ENCODE measurements at places on chromosomes 2 and 18.

- DNase-seq = no peak
These were observed 869.2 kb upstream of the GCFC2 start for GRCh38 chr2:76579911-76580310.

- no peak for DNase-seq
These were observed 23.9 kb upstream of the FRZB start for GRCh38 chr2:182890305-182890704.

- no peak for DNase-seq
These were observed 510.1 kb upstream of the RAB6C start for GRCh38 chr2:129469389-129469788.

- no peak for DNase-seq
These were observed 10.3 kb upstream of the FTCDNL1 start for GRCh38 chr2:199861132-199861774.

DNA sequence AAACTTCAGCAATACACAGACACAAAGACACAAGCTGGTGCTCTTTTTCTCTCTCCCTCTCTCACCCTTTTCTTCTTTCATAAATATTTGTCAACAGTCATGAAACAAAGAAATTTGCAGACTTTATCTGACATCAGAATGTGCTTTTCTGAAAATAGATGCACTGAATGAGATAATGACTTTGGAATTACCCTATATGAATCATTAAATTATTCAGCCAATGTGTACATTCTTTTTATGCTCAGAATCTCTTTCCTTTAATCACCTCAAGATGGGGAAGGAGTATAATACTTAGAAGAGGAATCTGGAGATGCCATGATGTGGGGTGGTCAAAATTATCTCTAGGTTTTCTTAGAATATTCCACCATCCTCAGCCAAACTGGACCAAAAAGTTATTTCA, 289.9 kb downstream of the LRRTM1 start:
- DNase-seq = no peak

GRCh38 chr18:36532394-36532793, 234.9 kb downstream of the FHOD3 start:
- no peak for DNase-seq

GRCh38 chr2:66698091-66698490, 263.2 kb downstream of the MEIS1 start:
- no peak for DNase-seq

DNA sequence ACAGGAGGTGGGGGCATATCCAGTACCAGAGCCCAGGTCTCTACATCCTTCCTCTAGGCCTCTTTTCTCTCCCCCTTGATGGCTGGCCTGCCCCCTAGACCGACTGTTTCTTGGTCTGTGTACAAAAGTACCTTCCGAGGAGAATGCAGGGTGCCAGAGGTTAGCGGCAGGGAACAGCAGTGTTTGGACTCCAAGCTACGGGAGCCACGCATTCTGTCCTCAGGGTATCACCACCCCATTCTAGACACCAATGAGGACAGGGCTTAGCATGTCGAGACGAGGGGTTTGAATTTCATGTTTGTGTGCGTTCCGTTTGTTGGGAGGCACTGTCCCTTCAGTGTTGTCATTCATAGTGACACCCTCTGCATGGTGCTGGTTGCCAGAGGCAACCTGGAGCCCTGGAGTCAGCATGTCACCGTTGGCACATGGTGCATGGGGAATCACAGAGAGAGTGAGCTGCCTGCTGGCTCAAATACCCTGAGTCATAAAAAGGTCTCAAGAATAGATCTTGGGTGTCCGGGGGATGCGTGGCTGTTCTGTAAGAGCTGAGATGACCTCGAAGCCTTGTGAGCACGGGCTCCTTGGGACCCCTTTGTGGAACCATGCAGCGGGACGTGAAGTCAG, 57.2 kb upstream of the LDLRAD4 start:
- no peak for DNase-seq

DNA sequence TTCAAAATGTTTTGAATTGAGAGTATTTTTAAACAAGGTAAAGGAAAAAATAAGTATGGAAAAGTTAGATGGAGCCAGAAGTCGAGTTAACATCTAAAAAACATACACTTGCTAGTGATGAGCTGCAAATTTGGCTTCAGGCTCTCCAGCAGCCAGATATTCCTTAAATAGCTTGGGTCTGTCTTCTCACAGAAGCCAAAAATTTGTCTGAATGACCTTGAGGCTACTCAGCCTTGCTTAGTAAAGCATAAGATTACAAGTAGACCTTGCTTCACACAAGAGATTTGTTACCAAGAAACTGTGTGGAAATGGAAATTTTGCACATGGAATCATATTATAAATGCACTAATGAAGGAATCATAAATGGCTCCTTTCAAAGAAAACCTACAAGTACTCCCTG, 40.8 kb upstream of the GRB14 start:
- DNase-seq = no peak

GRCh38 chr18:24126155-24126961, 12.5 kb upstream of the CABYR start:
- DNase-seq = no peak

DNA sequence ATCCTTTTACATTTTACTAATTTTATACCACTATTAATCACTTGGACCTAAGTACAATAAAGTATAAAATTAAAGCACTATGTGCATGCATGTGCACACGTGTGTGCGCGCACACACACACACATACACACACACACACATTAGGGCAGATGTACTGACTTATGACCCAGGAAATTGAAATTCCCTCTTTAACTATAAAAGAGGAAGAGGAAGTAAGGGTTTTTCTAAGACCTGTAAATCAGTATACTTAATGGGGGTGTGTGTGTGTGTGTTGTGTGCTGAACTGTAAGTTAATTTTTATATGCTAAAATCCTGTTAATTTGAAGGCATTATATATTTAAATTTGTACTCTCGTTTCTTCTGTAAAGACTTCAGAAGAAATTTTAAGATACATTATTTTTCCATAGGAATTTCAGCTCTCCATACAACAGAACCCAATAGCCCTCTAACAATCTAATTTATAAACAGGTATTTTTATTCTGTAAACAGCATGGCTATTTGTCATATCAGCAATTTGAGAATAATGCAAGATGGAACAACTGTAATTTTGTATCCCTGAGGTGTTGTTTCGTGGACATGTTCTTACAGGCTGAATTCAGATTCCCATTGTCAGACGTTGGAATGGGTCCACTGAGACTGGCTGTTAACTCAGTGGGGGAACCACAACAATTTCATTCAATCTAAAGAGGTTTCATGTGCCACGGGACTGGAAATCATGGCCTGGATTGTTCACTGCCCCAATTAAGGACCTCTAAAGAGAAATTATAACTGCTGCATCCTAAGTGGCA, 90.9 kb downstream of the PLA2R1 start:
- no peak for DNase-seq

GRCh38 chr2:148876202-148876594, 1.2 kb downstream of the KIF5C start:
- peak; percentile 23 for DNase-seq

GRCh38 chr18:57915248-57915647, 112.1 kb upstream of the ATP8B1 start:
- DNase-seq = no peak

- DNase-seq = no peak
These were observed 360.1 kb downstream of the LPIN1 start for GRCh38 chr2:12106440-12107080.

DNA sequence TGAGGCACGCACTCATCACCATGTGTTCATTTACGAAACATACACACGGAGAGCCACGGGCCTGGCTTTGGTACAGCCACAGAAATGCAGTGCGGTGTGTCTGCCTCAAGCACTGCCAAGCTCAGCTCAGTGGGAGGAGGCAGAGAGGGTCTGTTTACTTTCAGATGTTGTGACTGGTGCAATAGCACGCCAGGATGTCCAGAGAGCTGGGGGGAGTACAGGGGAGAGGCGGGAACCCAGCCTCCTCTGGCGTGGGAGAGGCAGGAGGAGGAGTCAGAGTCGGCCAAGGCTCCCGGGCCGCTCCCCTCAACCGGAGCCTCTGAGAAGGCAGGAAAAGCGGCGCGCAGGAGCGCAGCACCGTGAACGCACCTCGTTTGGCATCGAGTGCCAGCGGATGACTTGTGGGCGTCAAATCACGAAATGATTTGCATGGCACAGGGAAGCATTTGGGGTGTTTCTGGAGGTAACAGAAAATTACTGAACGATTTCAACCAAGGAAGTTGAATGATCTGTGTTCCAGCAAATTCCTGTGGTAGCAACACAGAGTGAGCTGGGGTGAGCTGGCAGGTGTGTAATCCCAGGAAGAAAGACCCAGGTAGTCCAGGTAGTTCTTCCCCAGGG, 143.0 kb downstream of the ZNF516 start:
- DNase-seq = peak; percentile 60

DNA sequence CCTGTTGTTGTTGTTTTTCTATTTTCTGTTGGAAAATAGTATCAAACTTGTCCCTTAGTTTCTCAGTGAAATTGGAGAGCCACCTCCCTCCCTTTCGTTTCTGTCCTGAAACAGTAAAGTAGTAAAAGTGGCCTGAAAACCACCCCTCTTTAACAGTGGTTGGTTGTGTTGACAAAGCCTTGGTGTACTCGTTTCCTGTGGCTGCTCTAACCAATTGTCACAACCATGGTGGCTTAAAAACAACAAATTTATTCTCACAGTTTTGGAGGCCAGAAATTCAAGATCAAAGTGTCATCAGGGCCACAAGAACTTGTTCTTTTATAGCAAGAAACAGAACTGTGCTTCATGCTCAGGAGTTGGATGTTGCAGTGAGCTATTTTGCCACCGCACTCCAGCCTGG, 4.0 kb upstream of the DYSF start:
- no peak for DNase-seq

DNA sequence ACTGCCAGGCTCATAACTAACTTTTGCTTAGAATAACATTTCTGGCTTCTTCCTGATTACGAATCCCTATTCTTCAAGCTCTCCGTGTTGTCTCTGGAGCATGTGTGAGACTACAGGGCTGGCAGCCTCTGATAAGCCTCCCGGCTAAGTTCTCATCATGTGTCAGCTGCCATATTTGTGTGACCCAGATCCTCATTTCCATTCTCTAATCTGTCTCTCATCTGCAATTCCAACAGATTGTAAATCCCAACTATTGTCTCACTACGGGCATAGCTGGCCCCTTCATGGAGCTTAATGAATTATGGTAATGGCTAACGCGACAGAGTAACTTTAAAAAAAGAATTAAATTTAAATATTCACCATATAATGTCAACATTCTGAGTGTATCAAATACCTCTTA, 165.4 kb downstream of the CMPK2 start:
- DNase-seq = no peak

GRCh38 chr2:126859631-126860030, 39.1 kb upstream of the TEX51 start:
- no peak for DNase-seq

DNA sequence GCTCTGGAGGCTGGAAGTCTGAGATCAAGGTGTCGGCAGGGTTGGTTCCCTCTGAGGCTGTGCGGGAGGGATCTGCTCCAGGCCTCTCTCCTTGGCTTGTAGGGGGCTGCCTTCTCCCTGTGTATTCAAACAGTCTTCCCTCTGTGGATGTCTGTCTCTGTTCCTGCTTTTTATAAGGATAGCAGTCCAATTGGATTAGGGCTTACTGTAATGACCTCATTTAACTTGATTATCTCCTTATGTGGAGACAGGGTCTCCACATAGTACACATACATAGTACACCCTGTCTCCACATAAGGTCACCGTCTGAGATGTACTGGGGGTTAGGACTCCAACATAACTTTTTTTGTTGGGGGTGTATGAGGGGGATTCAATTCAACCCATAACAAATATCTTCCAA, 30.5 kb downstream of the TCF7L1 start:
- DNase-seq = no peak

GRCh38 chr18:80105369-80106167, 3.5 kb upstream of the ADNP2 start:
- DNase-seq = no peak

DNA sequence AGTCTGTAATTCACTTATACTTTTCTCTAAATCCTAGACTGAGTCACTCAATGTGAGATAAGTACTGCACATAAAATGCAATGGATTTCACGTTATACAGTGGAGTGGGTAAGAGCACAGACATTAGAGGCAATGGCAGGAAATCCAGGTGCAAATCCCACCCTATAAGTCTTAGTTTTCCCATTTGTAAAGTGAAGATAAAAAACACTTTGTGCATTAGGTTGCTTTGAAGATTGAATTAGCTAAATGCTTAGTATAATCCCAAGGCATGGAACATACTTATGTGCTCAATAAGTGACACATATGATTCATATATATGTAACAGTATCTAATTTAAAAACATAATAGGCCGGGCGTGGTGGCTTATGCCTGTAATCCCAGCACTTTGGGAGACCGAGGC, 10.5 kb downstream of the ACTG2 start:
- no peak for DNase-seq

- DNase-seq = no peak
These were observed 11.7 kb upstream of the CYP26B1 start for GRCh38 chr2:72159211-72159993.

DNA sequence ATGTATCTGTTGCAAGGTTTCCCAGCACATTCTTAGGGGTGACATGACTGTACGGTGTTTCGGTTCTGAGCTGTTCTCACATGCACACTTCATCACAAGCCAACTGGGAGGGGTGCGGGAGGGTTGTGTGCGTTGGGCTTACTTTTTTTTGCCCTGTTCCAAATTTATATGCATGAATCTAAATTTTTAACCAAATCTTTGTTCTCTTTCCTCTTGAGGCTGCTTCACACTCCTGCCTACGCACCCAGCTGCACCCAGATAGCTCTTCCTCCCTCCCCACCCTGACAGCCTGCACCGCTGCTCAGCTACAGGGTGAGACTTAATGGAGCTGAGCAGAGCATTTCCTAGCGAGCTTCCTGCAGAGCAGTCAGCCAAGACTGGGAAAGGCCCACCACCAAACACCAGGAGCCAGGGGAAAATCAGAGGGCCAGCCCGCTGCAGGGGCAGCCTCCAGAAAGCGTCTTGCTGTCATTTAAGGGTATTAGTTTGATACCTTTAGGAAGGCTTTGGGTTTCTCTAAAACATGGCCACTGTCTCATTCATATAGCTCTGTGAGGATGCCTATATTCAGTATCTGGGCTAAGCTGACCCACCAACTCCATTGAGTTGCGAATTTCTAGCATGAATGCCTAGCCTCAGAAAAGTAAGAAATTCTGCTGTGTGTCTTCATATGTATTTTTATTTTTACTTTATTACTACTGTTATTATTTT, 84.5 kb downstream of the POU3F3 start:
- peak; percentile 53 for DNase-seq

- DNase-seq = no peak
These were observed 208.3 kb upstream of the HDAC4 start for GRCh38 chr2:239609162-239609561.

DNA sequence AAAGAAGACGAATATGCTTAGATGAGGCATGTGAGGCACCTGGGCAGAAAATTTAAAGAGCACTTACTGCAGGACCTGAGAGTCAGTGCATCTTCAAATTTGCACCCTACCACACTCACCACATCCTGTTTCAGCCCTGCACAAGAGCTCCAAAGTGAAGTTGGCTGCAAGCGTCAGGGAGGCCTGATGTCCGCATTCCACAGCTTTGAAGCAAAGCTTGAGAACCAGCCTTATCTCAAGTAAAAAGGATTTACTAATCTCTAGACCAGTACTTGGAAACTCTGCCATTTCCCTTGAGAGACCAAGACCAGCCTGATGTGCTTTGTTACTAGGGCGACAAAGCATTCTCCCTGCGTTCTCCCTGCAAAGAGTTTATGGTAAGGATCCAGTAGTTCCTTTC, 3.4 kb upstream of the ASNSD1 start:
- no peak for DNase-seq

- DNase-seq = no peak
These were observed 342.2 kb downstream of the CMPK2 start for GRCh38 chr2:6523476-6523875.

- no peak for DNase-seq
These were observed 39.4 kb downstream of the MYT1L start for GRCh38 chr2:2291500-2292260.
